Stimulated activated CD4-positive, alpha-beta T cell treated with anti-CD3 and anti-CD28 coated beads, Interleukin-1b, Interleukin-23, amount 100 ng/mL, for 24 hours (primary cell): ENCODE measurements at places on chromosomes 6 and 20.

GRCh38 chr6:157449610-157450009, 68.6 kb downstream of the ZDHHC14 start:
- DNase-seq: no peak

DNA sequence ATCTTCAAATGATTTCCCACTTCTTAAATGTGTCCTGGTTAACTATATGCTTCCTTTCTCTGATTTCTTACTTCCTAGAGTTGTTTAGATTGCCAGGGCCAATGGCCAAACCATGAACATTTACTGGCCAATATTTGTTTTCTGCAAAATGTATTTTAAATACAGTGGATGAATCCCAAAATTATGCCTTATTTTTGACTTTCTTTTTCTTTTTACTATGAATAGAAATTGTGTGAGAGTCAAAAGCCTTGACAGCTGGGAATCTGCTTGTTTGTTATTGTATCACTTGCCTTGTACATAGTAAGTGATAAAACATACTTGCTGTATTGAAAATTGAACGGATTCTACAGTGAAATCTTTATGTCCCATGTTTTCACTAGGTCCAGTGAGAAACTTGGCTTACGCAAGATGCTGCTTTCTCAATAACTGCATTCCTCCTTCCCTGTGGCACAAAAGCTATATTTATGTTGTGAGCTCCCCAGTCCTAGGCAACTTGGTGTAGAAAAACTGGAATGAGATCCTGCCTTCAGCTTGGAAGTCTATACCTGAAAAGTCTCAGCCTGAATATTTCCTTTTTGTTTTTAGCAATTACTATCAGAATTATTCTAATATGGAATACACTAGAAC, 295.2 kb downstream of the EPHA7 start:
- no peak for DNase-seq

DNA sequence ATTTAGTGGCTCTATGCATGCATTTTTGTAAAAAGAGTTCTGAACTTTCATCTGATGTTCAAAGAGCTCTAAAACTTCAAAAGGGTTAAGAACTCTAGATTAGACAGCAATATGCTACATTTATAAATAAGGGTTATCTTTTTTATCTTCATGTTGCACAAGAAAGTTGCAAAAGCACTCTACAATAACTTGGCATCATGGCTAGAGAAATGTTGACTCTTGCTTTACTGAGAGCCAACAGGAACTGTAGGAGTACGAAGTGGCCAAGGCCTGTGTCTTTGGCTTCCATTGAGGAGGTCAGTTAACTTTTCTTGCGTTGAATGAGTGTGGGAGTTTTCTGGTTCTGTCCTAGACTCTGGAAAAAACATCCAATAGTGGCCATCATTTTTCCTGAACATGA, 516.9 kb downstream of the TFAP2B start:
- DNase-seq: no peak

DNA sequence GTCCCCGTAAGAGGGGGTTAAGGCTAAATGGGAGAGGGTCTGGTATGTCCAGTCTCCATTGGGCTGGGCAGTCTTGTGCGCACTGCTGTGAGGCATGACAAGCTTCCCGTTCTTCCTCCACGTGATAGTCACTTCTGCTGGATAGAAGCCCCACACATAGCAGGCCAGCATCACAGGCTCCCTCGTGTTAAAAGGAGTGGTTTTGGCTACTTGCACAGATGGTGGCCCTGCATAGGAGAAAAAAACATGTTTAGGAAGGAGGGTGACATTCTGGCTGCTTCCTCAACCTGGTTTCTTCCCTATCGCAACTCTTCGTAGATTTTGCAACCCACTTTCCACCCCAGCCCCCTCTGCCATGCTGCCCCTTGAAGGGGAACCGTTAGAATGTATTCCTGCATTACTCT, 3.6 kb downstream of the HLA-DMB start:
- no peak for DNase-seq

- DNase-seq: no peak
Observed at GRCh38 chr6:148981515-148981914, 234.7 kb downstream of the UST start.

- no peak for DNase-seq
Observed at GRCh38 chr20:3553663-3554062, 82.8 kb downstream of the ATRN start.

DNA sequence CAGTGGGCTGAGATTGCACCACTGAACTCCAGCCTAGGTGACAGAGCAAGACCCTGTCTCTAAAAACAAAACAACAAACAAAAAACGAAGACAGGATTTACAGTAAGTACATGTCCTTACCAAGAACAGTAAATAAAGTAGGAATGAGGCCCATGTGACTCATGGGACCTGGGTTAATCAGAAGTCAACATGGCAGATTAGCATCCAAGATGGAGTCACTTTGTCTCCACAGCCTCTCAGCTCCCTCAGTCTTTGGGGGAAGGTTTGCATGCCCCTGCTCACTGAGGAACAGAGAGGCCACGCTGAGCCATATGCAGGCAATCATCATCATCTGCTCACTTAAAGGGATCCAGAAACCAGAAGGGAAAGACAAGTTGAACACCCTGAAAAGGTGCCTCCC, 7.8 kb upstream of the MUC22 start:
- DNase-seq: no peak

DNA sequence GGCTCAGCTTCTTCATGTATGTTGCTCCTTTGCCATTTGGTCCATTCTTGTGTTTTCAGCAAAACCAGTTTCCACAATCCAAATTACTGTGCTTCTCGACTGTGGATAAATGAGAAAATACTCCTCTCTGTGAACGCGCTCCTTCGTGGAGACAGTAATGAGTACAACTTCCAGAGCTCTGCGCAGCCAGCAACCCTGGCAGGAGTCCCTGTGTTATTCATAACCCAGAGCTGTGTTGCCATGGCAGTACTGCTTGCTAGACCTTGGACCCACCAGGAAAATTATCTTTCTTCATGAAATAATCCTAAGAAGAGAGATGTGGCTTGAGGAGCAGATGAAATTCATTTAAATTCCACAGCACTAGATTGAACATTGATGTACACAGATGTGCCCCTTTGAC, 73.7 kb downstream of the SLC22A3 start:
- DNase-seq: no peak

DNA sequence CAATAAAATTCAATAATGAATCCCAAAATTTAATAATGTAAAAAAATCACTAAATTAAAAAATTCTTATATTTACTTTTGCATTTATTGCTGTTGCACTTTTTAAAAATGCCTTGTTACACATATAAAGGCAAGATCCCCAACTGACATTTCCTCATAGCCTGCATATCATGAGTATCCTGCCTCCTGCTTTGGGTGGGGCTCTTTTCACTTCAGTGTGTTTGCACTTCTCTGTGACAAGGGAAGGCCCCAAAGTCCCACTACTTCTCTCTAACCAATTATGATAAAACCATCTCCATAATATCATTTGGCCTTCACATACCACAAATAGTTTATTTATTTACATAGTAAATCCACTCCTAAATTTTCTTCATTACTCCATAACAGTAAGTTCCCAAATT, 446.1 kb upstream of the MARCKS start:
- DNase-seq: no peak

DNA sequence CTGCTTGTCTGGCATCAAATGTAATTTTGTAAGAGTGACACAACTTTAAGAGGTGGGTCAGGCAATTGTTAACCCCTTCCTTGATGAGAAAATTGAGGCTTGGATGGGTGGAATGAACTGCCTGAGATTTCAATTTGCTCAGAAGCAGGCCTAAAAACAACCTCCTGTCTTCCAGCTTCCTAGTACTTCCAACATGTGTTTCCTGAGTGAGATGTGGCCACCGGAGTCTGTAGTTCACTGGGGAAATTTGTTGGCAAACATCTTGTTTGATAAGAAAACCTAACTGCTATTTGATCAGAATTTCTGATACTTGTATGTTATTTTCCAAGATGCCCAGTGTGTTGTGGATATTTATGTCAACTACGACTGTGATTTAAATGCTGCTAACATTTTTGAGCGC, 51.3 kb downstream of the ARFGEF2 start:
- DNase-seq: no peak

- DNase-seq: no peak
Observed at GRCh38 chr6:149363154-149363553, 36.9 kb upstream of the SUMO4 start.

DNA sequence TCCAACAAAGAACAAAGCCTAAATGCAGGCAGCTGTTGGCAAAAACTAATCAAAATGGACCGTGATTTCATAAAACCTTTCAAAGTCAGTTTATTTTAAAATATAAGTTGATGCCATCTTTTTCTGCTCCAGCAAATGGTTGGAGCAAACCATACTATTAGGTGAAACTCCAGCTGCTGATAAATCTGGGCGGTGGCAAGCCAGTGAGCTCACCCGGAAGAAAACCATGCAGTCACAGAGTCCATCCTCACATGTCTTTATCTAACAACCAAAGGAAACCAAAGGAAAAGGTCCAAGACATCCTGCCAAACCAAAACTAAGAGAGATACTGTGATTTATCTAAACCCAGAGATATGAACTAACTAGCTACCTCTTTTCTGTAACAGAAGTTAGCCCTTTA, 72.6 kb downstream of the HIVEP2 start:
- DNase-seq: no peak

DNA sequence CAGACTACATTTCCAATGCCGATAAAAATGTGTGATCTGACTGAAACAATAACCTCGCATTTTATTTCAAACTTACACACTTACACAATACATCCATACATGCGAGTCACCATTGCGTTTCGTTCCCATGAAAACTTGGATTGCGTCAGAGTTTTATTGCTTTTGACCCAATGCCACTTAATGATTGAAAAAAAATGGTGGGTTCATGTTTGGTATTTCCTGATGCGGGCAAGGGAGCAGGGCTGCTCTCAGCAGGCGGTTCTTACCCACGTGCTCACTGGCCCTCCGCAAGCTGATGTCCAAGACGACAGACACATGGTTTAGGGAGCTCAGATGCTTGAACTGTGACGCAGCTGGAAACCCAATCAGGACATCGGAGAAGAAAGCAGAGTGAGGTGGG, 281.0 kb upstream of the SULF2 start:
- DNase-seq: no peak

DNA sequence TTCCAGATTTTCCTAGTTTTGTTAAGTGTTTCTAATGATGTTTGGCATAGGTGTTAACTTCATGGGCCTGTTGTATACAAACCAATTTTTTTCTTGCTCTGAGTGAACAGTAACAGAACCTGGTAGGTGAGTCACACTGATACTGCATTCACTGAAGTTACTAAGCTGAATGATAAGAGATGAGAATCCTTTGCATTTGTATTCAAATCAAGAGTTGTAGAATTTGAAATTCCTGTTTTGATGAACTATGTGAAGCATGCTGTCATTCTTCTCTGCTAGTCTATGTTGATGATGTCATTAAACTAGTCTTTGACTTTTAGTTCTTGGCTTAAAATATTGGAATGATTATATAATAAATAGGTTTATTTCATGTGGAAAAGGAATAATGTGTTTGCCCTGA, 37.9 kb downstream of the PTPRA start:
- DNase-seq: no peak

DNA sequence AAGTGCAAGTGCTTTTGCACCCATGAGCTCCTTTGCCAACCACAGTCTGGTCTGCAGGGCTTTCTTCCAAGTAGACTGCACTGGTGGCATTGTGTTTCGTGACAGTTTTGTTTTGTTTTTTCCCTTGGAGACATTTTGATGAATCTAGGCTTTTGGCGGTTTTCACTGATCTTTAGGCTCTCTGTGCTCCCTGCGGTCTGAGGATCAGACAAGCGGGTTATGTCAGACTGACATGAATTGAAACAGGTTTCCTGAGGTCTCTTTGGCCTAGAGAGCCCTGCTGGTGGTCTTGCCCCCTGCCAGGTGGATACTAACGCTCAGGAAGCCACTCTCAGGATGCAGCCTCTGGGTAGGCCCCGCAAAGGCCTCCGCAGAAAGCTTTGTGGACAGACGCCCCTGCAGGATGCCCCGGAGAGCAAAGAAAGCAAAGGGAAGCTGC, 555.4 kb upstream of the AGPAT4 start:
- no peak for DNase-seq

DNA sequence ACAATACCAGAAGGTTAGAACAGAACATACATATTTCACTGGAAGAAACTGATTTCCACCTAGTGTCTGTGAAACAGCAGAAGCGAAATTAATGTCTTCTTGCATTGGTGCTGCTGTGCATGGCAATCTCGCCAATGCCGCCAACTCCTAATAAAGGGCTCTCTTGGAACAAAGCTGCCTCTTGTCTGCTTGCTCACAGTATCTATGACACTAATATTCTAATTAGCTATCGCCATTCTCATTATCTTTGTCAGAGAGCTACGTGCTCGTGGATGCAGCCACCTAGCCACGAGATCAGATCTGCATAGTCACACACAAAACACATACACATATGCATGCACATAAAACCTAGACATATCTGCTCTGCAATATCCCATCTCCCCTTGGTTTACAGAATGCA, 145.9 kb upstream of the OLIG3 start:
- no peak for DNase-seq

DNA sequence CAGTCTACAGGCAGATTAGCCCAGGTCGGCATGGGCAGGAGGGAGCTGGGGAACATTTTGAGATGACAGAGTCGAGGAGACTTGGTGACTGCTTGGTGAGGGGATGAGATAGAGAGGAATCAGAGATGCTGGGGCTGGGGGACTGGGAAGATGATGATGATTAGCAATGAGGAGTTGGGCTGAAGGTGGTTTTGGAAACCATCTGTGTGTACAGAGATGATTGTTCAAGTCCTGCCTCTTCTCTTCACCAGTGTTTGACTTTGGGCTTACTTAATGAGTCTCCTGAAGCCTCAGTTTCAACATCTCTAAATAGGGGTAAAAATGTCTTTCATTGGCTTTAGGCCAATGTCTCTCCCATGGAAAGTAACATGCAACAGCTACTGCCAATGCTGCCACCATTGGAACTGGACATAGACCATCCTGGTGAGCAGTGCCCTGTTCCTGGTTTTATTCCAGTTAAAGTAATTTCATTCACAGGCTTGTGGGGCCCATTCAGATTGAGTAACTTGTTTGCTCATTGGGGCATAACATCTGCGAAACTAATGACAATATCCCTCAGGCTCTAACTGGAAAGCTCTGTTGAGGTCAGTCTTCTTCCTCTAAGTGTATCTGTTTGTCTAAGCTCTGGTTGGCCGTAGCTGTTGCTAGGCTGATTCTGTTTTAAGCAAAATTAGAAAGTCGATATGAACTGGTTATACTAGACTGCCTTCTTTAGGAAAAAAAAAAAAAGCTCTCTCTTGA, 99.1 kb downstream of the ARMC2 start:
- no peak for DNase-seq

- DNase-seq: no peak
Observed at GRCh38 chr6:112343390-112343789, 3.7 kb upstream of the RFPL4B start.

DNA sequence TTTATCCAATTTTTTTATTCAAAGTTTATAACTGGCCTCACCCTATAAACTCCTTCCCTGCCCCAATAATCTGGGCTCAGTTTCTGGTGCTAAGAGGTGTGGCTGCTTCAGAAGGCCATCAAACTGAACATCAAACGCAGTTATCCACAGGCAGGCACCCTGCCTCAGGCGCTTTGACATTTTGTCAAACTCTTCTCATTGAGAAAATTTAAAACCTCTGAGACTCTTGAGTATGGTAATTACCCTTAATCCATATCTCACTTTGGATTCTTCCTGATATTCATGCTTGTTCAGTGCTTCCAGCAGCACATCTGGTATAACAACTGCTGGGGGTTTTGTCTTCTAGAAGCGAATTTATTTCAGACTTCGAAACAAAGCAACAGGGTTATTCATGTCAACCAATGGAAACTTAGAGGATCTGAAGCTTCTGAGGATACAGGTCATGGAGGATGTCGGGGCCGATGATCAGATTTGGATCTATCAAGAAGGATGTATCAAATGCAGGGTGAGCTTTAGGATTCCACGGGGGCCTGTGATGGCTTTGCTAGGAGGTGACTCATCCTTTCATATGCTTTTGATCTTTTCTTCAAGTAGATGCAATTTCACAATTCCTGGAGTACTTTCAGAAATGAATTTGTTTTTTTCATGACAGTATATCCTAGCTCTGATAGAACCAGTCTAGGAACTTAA, 68.2 kb downstream of the RTN4IP1 start:
- DNase-seq: no peak
